ENCODE measurements at places on chromosomes 1 and 21.
A peak's percentile ranks its signal among the peaks of the same experiment; 100 is the strongest.

GRCh38 chr1:43238085-43238484, 31.7 kb upstream of the TMEM125 start:
- peak; percentile 76 for DNase-seq

DNA sequence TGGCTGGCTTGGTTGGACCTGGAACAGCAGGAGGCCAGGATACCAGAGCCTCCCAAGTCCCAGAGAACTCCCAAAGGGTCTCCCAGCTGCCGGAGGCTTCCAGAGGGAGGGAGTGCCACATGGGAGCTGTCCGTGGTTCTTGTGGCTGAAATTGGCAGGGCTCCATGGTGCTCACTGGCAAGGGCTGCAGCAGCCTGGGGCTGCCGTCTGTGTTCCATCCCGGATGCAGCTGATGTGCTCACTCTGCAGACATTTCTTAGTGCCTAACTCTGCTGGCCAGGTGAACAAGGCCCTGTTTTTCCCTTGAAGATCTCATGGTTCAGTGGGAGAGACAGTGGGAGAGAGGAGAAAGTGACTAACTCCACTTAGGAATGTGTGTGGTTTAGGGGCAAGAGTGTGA, 261.1 kb downstream of the CAMTA1 start:
- peak; percentile 42 for DNase-seq

DNA sequence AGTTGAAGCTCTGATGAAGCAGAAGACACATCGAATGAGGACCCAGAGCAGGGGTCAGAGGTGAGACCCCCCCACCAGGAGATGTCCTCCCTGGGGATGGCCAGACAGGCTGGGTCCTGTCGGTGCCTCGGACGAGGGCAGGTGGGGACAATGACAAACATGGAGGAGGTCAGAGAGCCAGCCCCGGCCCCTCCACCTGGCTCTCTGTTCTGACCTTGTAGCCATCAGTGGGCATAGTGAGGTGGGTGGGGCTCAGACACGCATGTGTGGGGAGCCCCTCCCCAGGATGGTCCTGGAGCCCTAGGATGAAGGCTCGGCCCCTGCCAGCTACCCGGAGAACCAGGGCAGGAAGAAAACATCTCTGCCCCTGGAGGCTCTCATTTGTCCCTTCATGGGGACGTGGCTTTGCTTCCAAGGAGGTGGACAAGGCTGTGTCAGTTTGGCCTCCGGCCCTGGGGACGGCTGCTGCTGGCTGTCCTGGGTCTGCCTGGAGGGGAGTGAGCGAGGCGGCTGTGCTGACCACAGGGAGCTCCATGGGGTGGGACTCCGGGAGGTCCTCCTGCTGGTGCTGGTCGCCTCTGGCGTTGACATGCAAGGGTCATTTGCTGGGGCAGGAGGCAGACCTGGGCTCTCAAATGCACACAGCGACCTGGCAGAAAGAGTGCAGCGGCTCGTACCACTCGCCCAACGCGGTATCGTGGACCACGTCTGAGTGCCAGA, 2.6 kb downstream of the KRTAP10-6 start:
- DNase-seq, result no peak

DNA sequence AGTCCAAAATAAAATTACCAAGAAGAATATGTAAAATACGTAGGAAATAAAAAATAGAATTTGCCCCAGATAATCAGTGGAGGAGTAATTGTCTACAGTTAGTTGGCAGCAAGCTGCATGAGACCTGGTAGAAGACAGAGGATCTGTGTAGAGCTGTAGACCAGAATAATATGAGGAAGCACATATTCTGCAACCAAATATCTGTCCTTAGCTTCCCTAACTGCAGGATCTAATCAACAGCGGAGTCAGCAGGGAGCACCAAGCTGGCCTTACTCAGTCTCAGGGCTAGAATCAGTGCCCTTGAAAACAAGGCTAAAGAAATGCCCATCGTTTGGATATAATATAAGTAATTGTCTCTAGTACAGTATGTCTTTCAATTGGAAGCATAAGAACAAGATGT, 6.1 kb upstream of the GCSAML start:
- no peak for DNase-seq

GRCh38 chr1:207883660-207884250, 27.2 kb downstream of the CD34 start:
- DNase-seq, result no peak

GRCh38 chr1:245434280-245434679, 279.5 kb downstream of the KIF26B start:
- DNase-seq, result peak; percentile 4

DNA sequence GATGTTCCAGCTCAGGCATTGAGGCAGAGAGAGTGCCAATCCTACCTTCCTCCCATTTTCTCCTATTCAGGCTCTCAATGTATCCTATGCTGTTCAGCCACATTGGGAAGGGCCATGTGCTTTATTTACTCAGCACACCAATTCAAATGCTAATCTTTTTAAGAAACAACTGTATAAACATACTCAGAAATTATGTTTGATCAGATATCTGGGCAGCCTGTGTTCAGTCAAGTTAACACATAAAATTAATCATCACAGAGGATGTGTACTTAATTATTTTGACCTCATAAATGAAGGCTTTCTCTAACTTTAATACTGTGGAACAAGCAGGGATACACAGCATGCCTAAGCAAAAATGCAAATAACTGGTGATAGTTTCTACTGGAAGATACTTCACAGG, 149.8 kb downstream of the NCAM2 start:
- no peak for DNase-seq

- DNase-seq, result peak; percentile 35
Measured at GRCh38 chr1:58815686-58816071, 31.8 kb upstream of the JUN start.

- DNase-seq, result peak; percentile 78
Measured at GRCh38 chr21:16125274-16125673, 395.5 kb downstream of the USP25 start.

DNA sequence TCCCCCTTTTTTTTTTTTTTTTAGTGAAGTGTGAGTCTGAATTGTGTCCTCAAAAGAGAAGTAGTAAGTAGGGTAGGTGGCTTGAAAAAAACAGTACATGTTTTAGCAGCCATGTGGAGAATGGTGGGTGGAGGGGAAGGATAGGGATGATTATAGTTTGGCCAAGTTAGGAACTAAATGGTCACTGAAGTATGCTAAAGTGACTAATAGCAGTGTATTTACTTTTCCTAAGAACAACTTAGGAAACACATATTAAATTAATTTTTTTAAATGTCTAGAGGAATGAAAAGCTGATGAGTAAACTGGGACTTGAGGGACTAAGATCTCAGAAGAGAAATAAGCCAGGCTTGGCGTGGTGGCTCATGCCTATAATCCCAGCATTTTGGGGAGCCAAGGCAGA, 55.5 kb downstream of the PLA2G4A start:
- peak; percentile 60 for DNase-seq
